ENCODE measurements at places on chromosomes 13 and 19. TPM values are rescaled to one million over a fixed set of nuclear protein-coding genes. Genes with fewer than 3 reads are reported as not detected.

CACNG7 gene
- 9.0 TPM for total RNA-seq

SMIM24 gene
- not detected for total RNA-seq

SIGLEC5 gene
- not detected for total RNA-seq

ZNF681 gene
- total RNA-seq = 0.94 TPM

MBD3L2 gene
- total RNA-seq = not detected

TRPM4 gene
- 14.5 TPM for total RNA-seq

CNFN gene
- total RNA-seq = not detected

CPAMD8 gene
- 0.49 TPM for total RNA-seq

EDNRB gene
- 43.8 TPM for total RNA-seq

Data from cardiac ventricle fibroblast (primary cell).